Effector memory CD8-positive, alpha-beta T cell (primary cell): ENCODE measurements at places on chromosomes 16 and 17.
A peak's percentile ranks its signal among the peaks of the same experiment; 100 is the strongest.

- peaks cover 2% of the 10 kb centered on the region for H3K4me1 ChIP-seq
- H3K27me3 ChIP-seq: peaks cover 5% of the 10 kb centered on the region
- DNase-seq: no peak
Observed at GRCh38 chr16:70588565-70588964, 57.8 kb upstream of the IL34 start.

- H3K27ac ChIP-seq: no peak overlapping the region
- peak overlapping the region; percentile 73 for H3K4me3 ChIP-seq
- H3K36me3 ChIP-seq: peaks cover 3% of the 10 kb centered on the region
- H3K27me3 ChIP-seq: peaks cover 72% of the 10 kb centered on the region
- no peak for DNase-seq
Observed at GRCh38 chr17:80474961-80475909, 1.2 kb downstream of the NPTX1 start.

GRCh38 chr17:51407576-51407975 is 147.2 kb downstream of the UTP18 start:
- H3K4me3 ChIP-seq: no peak overlapping the region
- H3K27me3 ChIP-seq: peaks cover 42% of the 10 kb centered on the region
- no peak for DNase-seq
- H3K27ac ChIP-seq: no peak overlapping the region
- H3K36me3 ChIP-seq: peaks cover 3% of the 10 kb centered on the region

DNA sequence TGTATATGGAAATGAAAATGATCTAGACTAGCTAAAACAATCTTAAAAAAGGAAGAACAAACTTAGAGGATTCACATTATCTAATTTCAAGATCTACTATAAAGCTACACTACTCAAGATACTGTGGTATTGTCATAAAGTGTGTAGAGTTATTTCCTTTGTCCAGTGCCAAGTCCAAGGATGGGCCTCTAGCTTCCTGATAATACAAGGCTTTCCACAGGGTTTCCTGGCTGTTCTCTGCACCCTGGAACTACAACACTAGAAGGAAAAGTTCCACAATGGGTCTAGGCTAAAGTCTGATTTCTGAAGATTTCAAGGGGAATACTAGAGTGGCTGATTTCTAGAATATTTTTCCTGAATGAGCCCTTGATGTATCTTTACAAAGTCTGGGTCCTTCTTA is 34.2 kb downstream of the TBC1D3B start:
- no peaks in the 10 kb centered on the region for H3K36me3 ChIP-seq
- peak overlapping the region; percentile 56 for H3K27ac ChIP-seq
- DNase-seq: no peak
- no peaks in the 10 kb centered on the region for H3K27me3 ChIP-seq

- no peaks in the 10 kb centered on the region for H3K27me3 ChIP-seq
- no peak overlapping the region for H3K27ac ChIP-seq
- H3K36me3 ChIP-seq: no peaks in the 10 kb centered on the region
- no peaks in the 10 kb centered on the region for H3K4me1 ChIP-seq
- H3K4me3 ChIP-seq: no peak overlapping the region
Observed at GRCh38 chr17:61158376-61158775, 241.3 kb upstream of the TBX2 start.

GRCh38 chr17:79674506-79675412 is 56.0 kb upstream of the ENPP7 start:
- H3K36me3 ChIP-seq: peaks cover 3% of the 10 kb centered on the region
- no peak overlapping the region for H3K27ac ChIP-seq
- H3K4me1 ChIP-seq: no peaks in the 10 kb centered on the region

GRCh38 chr16:53849585-53849984 is 145.6 kb downstream of the FTO start:
- no peaks in the 10 kb centered on the region for H3K27me3 ChIP-seq
- no peaks in the 10 kb centered on the region for H3K4me1 ChIP-seq
- no peak overlapping the region for H3K4me3 ChIP-seq
- H3K36me3 ChIP-seq: peaks cover 7% of the 10 kb centered on the region
- H3K27ac ChIP-seq: no peak overlapping the region

- no peak overlapping the region for H3K27ac ChIP-seq
- no peak overlapping the region for H3K4me3 ChIP-seq
- no peaks in the 10 kb centered on the region for H3K36me3 ChIP-seq
- no peak for DNase-seq
Observed at GRCh38 chr17:29855686-29856085, 74.3 kb downstream of the SSH2 start.
